ENCODE measurements at places on chromosomes 3 and 15.

- DNase-seq, result no peak
Measured at GRCh38 chr15:52870015-52870414, 79.9 kb upstream of the ONECUT1 start.

GRCh38 chr3:62631488-62631887 lies 243.7 kb downstream of the CADPS start:
- no peak for DNase-seq

DNA sequence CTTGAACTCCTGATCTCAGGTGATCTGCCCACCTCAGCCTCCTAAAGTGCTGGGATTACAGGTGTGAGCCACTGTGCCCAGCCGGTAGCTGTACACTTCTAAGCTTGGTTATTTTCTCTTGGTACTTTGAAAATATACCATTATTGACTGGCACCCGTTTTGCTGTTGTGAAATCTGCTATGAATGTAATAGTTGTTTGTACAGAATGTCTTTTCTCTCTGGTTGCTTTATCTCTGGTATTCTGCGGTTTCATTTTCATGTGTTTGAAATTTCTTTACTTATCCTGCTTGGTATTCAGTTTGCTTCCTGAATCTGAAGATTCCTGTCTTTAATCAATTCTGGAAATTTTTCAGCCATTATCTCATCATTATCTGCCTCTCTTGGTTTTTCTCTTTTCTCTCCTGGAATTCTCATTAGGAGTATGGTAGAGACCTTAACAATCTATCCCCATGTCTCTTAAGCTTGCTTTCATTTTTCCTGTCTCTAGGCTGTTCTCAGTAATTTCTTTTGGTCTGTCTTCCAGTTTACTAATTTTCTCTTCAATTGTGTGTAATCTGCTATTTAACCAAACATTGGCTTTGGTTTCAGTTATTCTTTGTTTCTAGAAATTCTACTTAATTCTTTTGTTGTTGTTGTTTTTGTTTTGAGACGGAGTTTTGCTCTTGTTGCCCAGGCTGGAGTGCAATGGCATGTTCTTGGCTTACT lies 2.8 kb upstream of the PAK2 start:
- DNase-seq, result no peak

DNA sequence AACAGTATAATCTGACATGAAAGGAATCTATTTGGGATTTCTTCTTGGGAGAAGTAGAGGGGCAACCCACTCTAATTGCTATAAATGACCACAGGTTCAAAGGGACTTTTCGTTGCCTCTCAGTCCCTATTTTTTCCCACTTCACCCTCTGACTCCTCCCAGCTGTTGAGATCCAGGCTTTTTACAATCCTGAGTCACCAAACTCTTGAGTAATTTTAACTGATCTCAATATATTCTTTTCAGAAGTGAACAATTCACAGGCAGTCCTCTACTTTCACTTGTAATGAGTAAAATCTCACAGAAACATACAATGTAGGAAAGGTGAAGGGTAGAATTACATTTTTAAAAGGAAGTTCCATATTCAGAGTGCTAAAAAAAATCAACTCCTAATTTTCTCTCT lies 44.6 kb downstream of the EIF4E3 start:
- no peak for DNase-seq

GRCh38 chr3:69762768-69763229 lies 23.5 kb downstream of the MITF start:
- no peak for DNase-seq

GRCh38 chr15:75786575-75786947 lies 56.7 kb upstream of the UBE2Q2 start:
- peak; percentile 31 for DNase-seq

- DNase-seq, result no peak
Measured at GRCh38 chr3:127961963-127962362, 46.9 kb downstream of the KBTBD12 start.

- DNase-seq, result no peak
Measured at GRCh38 chr3:184008161-184008560, 9.5 kb downstream of the ABCC5 start.

DNA sequence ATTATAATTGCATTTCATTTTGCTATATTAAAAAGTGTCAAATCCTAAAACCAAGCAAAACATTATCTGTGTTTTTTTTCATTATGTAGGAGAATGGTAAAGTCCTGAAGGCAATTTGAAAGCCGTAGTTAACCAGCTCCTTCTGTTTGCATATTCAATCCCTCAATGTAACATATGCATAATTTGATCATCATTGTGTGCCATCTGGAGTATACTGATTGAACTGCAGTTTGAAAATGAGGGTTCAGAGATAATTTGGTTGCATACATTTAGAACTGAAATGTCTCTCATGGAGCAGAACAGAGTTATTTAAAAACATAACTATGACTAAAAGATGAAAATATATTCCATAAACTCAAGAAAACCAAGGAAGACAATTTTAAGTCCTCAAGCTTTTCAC lies 518.6 kb downstream of the GBE1 start:
- no peak for DNase-seq

DNA sequence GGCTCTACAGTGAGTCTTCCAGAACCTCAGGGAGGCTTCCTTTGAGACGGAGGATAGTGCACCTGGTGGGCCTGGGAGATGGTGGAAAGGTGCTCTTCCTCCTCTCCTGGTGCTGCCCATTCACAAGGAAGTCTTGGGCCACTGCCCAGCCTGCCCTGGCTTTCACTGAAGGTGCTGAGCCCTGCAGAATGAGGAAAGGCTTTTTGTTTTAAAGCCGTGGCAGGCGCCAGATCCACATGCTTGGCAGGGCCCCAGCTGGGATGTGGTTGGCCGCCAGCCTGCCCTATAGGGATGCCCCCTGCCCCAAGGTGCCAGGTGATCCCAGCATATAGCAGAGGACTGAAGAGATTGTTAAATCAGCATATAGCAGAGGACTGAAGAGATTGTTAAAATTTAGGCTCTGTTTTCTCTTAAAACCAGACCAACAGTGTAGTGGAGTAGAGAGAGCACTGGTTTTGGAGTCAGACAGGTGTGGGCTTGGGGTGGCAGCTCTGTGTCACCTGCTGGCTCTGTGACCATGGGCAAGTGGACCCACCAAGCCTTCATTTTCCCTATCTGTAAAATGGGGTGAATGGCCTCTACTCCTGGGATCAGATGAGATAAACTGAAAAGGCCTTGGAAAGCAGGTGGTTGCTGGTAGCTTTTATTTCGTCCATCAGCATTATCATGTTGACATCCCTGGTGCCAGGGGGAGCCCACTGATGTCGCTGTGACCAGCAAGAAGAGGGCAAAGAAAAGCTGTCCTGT lies 53.3 kb downstream of the SLC6A6 start:
- no peak for DNase-seq

GRCh38 chr3:153919773-153920172 lies 201.4 kb upstream of the ARHGEF26 start:
- peak; percentile 47 for DNase-seq

- DNase-seq, result no peak
Measured at GRCh38 chr3:76756577-76756976, 283.3 kb upstream of the ROBO2 start.

- DNase-seq, result no peak
Measured at GRCh38 chr3:122964811-122965210, 62.8 kb downstream of the SEMA5B start.

DNA sequence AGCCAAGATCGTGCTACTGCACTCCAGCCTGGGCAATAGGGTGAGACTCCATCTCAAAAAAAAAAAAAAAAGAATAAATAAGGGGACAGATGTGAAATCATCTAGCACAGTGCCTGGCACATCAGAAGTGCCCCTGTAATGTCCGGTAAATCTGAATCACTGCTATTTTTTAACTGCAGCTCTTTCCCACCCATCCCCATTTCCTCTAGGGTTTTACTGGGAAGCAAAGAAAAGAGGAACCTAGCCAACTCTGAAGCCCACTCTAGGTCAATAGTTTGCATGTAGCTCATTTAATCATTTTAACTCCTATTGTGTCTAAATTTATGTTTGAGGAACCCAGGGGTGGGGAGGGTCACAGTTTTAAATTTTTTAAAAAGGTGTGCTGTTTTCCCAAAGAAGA lies 26.0 kb downstream of the MAGI1 start:
- no peak for DNase-seq

GRCh38 chr15:42384597-42384996 lies 25.3 kb downstream of the CAPN3 start:
- DNase-seq, result no peak

GRCh38 chr3:34396288-34396687 lies 597.9 kb downstream of the PDCD6IP start:
- no peak for DNase-seq

- DNase-seq, result no peak
Measured at GRCh38 chr3:160480931-160481330, 31.3 kb upstream of the TRIM59 start.

GRCh38 chr3:100106531-100107141 lies 7.7 kb downstream of the FILIP1L start:
- DNase-seq, result no peak

DNA sequence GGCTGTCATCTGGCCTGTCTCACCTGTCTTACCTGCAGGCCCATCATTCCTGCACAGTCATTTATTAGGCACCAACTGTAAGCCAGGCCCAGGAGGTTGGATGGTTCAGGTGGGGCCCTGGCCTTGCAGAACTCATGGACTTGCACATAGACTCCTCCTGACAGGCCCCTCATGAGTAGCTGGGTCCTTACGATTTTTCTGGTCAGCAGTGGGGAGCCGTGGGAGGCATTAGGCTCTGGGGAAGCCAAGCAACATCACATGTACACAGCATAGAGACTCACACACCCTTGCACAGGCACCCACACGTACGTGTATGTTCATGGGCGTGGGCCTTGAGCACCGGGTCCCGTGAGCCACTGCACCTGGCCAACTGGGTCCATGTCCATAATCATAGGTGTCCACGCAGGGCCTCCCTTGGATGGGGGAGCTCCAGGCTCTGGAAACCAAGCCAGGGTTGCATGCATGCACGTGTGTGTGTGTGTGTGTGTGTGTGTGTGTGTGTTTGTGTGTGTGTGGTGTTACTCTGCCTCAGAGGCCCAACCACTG lies 20.3 kb downstream of the CISH start:
- no peak for DNase-seq

DNA sequence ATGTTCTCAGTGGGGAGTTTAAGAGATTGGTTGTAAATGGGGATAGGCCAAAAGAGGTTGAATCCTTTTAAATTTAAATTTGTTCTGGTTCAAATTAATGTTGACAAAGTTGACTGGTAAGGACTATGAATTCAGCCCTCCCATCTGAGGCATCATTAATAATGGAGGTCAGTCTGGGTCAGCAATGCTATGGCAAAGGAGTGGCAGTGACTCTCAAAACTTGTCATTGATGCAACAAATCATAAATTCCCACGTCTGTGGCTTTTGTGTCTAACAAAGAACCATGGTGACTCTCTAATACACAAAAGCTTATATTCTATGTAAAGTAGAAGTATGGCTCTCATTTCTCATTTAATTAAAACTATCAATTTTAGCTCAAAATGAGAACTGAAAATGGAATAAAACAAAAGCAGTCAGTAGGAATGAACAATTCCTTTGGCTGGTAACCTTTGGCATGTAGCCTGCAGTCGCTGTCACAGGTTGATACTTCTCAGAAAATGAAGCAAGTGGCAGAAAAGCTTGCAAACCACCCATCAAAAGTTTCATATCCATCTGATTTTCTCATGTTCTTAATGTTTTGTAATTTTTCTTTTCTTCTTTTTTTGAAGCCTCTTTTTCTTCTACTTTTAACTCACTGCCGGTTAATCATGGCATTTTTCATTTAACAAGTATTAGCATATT lies 12.2 kb upstream of the ZBED2 start:
- no peak for DNase-seq

DNA sequence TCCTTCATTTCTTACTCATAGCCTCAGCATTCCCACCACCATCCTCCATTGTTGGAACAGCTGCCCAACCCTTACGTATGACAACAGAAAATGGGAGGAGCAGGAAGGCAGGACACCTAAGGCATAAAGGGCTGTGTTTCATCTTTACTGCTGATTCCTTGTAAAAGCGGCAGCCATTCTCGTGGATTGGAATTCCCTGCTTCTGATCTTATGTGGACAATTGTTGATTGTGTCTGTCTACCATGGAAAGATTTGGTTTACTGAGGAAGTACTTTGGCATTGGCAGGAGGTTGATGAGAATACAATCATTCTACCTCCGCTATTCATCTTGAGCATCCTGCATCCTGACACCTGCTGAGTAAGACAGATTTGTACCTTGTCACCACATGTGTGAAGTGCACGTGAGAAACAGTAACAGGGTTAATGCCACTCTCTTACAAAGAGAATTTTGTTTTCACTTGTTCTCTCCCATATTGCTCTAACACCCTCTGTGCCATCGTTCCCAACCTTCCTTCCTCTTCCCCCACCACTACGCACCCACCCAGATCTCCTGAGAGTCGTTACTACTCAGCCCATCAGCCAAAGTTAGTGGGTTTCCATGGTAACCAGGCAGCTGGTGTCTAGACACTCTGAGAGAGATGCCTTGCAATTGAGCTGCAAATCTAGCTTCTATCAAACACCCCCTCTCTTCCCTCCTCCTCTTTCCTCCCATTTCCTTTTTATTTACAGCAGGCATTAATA lies 75.7 kb downstream of the GAP43 start:
- DNase-seq, result no peak

DNA sequence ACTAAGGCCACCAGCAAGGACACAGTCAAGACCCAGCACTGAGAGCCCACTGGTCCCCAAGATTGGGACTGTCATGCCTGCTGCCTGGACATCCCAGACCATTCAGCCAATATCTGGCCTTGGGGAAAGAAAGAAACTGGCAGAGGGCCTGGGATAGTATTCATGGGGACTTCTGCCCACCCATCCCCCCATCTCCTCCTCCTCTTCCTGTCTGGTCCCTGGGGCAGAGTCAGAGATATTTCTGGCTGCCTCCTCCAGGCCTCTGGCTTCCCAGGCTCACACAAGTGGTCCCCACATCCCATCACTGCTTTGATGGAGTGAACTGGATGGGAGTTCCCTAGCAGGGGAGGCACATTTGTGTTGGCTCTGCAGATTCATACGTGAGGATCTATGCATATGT lies 4.2 kb upstream of the RASL12 start:
- DNase-seq, result no peak

DNA sequence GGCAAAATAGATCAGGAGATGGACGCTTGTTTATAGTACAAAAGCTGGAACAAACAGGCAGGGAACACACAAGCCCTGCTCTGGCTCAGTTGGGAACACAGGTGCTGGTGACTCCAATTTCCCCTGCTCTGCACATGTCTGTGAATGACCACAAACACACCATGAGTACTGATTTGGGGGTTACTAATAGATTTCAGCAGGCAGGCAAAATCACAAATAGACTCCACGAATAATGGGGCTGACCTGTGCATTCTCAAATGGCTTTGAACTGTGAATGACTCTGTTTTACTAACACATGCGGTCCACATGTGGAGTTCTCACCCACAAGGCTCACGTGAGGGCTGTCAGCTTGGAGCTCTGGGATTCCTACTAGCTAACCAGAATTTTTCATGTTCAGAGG lies 3.9 kb downstream of the RTP3 start:
- no peak for DNase-seq

DNA sequence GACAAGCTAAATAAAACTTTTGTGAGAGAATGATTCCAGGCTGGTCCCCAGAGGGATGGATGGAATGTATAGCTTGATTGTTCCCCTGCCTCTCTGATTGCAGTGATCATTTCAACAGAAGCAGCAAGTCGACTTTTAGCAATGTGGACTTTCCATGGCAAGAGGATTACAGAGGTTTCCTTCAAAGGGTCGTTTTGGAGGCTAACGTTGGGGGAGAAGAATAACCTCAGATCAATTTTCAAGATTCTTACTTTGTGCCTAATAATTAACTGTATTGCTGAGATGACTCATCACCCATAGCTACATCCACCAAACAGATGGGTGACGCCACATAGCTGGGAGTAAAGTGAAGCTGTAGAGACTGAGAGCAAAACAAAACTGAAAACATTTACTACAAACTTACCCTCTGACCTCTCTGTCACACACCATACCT lies 79.9 kb downstream of the GTPBP8 start:
- DNase-seq, result no peak

Data from right forelimb (tissue), 1 donor.